ENCODE measurements at places on chromosomes 3 and 15.

- DNase-seq = no peak
Measured at GRCh38 chr15:67501177-67501835, 19.6 kb upstream of the C15orf61 start.

- DNase-seq = peak; percentile 13
Measured at GRCh38 chr15:67884514-67885174, 44.8 kb upstream of the RNU6-1 start.

DNA sequence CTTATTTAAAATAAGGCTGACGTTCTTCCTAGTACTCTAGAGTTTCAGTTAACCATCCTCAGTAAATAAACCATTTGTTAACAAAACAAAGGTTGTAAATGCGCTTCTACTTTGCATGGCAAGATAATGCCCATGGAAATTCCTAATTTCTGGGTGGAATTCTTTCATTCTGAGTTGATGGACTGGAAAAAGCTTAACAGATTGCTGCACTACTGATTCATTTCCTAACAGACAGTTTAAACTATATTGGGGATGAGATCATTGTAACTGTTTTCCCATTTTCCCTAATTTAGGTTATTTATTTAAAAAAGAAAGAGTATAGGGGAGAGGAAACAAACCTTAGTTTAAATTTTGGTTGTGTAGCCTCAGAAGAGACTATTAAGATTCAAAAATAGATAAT lies 342.2 kb downstream of the NLGN1 start:
- DNase-seq = no peak

GRCh38 chr3:9864200-9864927 lies 15.7 kb downstream of the CIDEC start:
- no peak for DNase-seq

- no peak for DNase-seq
Measured at GRCh38 chr3:52682016-52682415, 3.7 kb downstream of the PBRM1 start.

- DNase-seq = no peak
Measured at GRCh38 chr3:23553353-23553752, 252.4 kb upstream of the UBE2E1 start.

DNA sequence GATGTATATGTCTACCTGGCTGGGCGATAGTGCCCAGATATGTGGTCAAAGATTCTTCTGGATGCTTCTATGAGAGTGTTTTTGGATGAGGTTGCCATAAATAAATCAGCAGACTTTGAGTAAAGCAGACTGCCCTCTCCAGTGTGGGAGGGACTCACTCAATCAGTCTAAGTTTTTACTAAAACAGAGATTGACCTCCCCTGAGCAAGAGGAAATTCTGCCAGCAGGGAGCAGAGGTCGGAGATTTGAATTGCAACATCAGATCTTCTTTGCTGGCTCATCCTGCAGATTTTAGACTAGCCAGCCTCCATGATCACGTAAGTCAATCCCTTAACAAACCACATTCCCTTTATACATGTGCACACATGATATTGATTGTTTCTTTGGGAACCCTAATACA lies 300.9 kb downstream of the MCTP2 start:
- no peak for DNase-seq

DNA sequence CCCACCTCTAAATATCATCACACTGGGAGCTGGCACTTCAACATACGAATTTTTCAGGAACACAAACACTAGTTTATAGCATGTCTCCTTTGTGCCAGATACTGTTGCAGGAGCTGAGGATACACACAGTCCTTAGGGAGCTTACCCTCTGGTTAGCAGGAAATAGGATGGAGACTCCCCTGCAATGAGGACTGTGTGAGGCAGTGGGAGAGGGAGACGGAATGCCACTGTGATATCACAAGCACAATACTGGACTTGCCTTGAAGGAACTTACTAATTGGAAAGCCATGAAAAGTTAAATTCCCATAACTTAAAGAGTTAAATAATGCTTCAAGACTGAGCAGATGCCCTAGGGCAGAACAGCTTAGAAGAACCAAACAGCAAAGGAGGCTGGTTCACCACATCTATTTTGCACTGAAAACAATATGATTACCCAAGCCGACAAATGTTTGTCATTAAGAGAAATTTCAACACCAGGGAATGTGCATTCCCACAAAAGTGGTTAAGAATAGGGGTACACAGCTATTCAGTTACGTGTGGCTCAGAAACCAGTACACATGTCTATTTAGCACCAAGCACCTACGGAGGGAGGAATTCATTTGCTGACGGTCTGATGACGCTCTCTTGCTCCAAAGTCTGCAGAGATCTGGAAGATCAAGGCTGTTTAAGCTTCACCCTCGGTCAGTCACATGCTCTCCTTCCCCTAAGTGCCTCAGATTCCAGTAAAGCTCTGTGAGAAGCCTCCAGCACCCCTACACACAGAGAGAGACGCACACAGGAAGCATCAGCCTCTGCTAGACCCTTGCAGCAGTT lies 5.2 kb downstream of the TBC1D2B start:
- no peak for DNase-seq

DNA sequence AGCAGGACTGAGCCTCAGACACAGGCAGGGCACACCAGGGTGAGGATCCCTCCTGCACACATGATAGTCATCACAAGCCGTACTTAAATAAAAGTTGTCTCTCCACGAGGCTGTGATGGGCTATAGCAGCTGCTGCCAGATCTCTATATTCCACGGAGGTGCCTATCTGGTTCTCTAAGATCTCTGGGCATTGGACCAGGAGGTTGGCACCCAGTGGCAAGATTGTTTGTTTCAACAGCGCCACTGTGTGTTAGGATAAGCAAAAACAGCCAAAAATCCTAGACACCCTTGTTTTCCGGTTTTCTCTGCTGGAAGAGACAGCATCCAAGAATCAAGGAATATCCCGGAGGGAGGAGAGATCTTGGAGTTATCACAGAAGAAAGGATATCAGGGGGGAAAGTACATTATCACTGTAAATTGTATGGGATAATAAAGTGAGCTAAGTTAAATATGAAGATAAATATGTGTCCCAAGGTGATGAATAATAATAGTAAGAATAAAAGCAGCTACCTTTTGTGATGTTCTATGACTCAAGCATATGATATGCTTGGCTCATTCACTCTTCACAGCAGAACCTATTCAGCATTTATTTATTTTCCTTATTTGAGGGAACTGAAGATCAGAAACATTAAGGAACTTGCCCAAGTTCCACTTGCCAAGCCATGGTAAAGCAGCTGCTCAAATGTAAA lies 90.6 kb upstream of the AKAP13 start:
- no peak for DNase-seq

GRCh38 chr3:136074546-136075170 lies 109.1 kb downstream of the PPP2R3A start:
- DNase-seq = no peak

- no peak for DNase-seq
Measured at GRCh38 chr15:41678742-41679141, 18.5 kb downstream of the MGA start.

- no peak for DNase-seq
Measured at GRCh38 chr3:155785662-155786295, 20.3 kb downstream of the C3orf33 start.

DNA sequence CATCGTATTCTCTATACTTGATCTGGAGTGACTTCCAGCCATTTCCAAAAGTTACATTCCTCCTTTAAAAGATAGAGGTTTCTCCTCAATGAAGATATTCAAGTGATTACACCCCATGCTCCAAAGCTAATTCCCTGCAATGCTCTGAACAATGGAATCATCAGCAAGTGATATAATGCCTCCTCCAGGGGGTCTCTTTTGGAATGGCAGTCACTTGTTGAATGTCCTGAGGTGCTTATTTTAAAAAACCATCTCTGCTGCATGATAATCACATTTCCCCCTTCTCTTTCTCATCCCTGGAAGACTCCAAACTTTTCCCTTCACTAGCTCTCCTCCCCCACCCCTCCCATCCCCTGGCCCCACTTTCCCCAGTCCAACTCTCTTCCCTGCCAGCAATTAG lies 2.6 kb downstream of the LHFPL4 start:
- DNase-seq = no peak

DNA sequence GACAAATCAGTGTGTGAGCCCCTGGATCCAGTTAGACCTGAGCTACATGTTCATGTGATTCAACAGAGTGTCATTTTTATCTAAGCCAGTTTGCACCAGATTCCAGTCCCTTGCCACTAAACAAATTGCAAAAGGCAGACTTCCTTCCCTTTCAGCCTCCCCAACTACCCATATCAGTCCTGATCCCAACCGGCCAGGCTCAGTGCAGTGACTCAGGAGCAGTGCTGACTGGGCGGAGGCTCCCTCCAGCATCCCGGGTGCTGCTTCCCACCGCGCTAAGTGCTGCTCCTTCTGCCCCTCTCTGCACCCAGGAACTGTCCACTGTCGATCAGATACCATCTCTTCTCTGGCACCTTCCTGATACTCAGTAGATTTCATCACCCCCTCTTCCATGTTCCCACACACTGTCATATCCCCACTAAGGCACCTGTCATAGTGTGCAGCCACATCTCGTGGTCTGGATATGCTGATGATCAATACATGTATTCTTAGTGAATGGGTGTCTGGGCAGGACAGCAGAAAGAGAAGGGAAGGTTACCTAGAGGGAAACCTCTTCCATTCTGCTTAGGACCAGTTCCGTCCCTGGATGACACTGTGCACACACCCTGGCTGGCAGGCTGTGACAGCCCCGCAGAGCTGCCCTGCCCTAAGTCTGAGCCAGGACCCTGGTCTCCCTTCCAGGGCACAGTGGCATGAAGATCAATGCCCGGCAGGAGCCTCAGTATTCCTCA lies 108.8 kb upstream of the RAD18 start:
- no peak for DNase-seq

DNA sequence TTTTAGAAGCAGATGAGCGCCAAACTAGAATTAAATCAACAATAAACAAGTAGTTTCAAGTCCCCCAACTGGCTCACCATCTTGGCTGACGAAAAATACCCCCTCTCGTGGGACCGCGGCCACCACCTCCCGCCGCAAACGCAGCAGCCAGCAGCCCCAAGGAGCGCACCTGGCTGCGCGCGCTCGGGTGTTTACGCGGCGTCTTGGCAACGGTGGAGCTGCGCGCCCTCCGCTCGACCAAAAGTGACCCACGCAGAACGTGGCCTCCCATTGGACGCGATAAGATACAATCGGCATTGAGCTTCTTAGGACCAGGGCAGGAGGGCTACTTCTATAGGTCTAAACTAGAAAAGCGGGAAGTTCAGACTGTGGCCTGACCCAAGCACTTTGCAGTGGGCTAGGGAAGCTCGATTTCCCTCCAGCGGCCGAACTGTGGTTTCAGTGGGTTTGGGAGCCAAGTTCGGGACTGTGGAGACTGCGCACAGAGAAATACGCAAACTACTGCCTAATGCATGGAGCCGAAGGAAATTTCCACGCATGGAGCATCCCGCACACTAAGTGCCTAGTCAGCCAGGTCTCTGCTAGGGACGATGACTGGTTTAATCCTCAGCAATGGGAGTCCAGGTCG lies at the start of gene MNS1:
TSS of gene MNS1 (minus strand) at position 245 of the 628 bp plus-strand sequence. CDS start at position 80, 165 bp downstream.
- DNase-seq = peak; percentile 32

GRCh38 chr3:13161021-13161759 lies 88.0 kb upstream of the IQSEC1 start:
- no peak for DNase-seq

GRCh38 chr3:147384210-147385058 lies 21.9 kb downstream of the ZIC4 start:
- no peak for DNase-seq

- no peak for DNase-seq
Measured at GRCh38 chr3:157166561-157166960, 6.6 kb upstream of the CCNL1 start.

- no peak for DNase-seq
Measured at GRCh38 chr3:128931046-128931445, 51.6 kb downstream of the ACAD9 start.

- DNase-seq = no peak
Measured at GRCh38 chr3:150610785-150611184, 7.7 kb downstream of the SELENOT start.

GRCh38 chr15:70416829-70417228 lies 319.1 kb upstream of the TLE3 start:
- no peak for DNase-seq

GRCh38 chr3:16377196-16377595 lies 112.2 kb downstream of the OXNAD1 start:
- DNase-seq = peak; percentile 12

- no peak for DNase-seq
Measured at GRCh38 chr3:149247929-149248691, 26.5 kb upstream of the CP start.

GRCh38 chr15:100310041-100310405 lies 31.8 kb downstream of the ADAMTS17 start:
- DNase-seq = no peak

GRCh38 chr15:78000091-78000926 lies 77.2 kb downstream of the TBC1D2B start:
- DNase-seq = peak; percentile 77

GRCh38 chr3:26237036-26237682 lies 385.4 kb upstream of the LRRC3B start:
- DNase-seq = no peak

GRCh38 chr3:160486459-160486869 lies 36.9 kb upstream of the TRIM59 start:
- DNase-seq = no peak

DNA sequence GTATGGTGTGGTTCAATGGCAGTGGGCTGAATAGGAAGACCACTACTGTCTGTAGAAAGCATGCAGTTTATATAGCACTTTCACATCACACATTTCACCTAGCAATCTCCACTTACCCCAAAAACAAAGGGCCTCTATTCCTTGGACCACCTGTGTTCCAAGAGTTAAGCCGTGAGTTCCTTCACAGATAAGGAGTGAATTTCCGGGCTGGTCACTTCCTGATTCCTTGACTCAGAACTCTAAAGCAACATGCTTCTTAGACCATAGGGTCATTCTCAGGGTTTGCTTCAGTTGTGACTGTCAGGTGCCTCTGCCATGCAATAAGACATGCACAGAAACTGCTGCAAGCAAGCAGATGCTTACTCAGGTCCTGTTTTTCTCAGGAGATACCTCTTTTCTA lies 588.5 kb upstream of the TGFBR2 start:
- no peak for DNase-seq

GRCh38 chr3:99863588-99863987 lies 45.9 kb downstream of the CMSS1 start:
- no peak for DNase-seq

GRCh38 chr3:195003006-195003892 lies 267.7 kb downstream of the XXYLT1 start:
- DNase-seq = no peak

GRCh38 chr3:66554178-66554577 lies 53.4 kb upstream of the LRIG1 start:
- no peak for DNase-seq

- DNase-seq = no peak
Measured at GRCh38 chr3:23239211-23240068, 36.3 kb downstream of the UBE2E2 start.

GRCh38 chr15:45611305-45611704 lies 23.5 kb upstream of the SQOR start:
- no peak for DNase-seq

- DNase-seq = no peak
Measured at GRCh38 chr3:178569826-178570225, 33.6 kb downstream of the KCNMB2 start.

Data from effector memory CD8-positive, alpha-beta T cell (primary cell).